ENCODE measurements at places on chromosomes 12 and 14.
A peak's percentile ranks its signal among the peaks of the same experiment; 100 is the strongest.

- no peak for DNase-seq
These were observed 23.8 kb upstream of the PWP1 start for GRCh38 chr12:107661830-107662229.

DNA sequence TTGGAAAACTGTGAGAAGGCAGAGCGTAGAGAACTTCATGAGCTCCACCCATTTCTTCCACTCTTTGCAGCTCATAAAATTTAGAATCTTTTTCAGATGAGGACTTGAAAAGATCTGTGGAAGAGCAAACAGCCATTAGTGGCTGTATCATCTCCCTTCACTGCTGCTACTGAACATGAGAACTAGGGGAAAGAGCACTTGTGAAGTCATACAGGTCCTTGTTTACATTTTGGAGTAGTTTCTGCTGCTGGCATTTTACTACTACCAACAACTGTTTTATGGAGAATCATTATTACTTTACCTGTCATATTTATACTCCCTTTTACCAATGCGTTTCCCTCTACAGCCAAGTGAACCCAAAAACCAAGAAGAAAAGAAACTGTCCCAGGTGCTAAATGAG lies 41.0 kb downstream of the RPGRIP1 start:
- DNase-seq = no peak

GRCh38 chr12:57611827-57612710 lies 834 bp downstream of the ARHGEF25 start:
- DNase-seq = no peak

DNA sequence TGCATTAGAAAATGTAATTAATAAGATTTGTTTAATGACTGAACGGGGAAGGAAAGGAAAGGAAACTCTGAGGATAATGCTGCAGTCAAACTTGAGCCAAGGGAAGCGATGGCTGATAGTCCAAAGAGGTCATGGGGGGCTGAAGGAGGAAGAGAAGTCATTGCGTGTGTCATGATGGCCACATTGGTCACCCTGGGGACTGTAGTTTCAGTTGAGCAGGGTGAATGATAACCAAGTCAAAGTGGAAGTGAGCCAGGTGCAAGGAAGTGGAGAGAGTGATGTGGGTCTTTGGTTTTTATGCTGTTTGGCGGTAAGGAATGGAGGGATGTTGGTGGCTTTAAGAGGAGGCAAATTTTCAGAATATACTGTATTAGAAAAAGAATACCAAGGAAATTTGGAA lies 21.6 kb downstream of the C12orf75 start:
- no peak for DNase-seq

DNA sequence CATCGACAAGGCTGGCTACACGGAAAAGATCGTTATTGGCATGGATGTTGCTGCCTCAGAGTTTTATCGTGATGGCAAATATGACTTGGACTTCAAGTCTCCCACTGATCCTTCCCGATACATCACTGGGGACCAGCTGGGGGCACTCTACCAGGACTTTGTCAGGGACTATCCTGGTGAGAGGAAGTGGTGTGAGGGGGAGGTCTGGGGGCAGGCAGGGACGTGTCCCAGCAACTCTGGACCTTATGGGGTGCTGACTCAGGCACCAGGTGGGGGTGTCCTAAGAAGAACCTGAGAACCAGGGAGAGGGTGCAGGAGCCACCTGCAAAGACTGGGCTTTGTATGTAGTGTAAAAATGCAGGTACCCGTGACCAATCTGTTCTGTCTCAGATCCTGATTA lies 5.2 kb downstream of the ENO2 start:
- DNase-seq = no peak

DNA sequence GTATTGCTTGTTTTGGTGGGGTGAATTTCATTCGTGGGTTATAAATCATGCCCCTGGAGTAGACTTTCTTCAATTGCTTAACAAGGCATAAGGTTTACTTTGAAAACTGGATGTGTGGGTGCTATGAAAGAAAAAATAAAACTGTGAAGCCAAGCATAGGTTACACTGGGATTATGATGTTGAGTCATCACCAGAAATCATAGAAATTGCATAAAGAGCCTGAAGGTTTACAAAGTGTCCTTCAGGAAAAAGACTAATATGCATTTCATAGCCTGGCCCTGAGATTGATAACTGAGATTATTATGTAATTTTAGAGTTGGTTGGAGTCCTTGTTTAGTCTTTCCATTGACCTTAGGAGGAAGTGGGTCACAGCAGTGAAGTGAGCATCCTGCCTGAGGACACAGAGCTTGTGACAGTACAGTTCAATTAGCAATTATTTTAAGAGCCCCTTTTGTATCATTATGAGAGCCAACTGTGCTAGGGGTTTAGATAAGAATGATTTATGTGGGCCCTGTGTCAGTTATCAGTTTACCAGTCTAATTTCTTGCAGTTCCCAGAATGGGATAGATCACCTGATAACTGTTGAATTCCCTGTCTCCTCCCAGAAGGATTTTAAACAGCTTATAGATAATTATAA lies 13.6 kb downstream of the LRRK2 start:
- no peak for DNase-seq

DNA sequence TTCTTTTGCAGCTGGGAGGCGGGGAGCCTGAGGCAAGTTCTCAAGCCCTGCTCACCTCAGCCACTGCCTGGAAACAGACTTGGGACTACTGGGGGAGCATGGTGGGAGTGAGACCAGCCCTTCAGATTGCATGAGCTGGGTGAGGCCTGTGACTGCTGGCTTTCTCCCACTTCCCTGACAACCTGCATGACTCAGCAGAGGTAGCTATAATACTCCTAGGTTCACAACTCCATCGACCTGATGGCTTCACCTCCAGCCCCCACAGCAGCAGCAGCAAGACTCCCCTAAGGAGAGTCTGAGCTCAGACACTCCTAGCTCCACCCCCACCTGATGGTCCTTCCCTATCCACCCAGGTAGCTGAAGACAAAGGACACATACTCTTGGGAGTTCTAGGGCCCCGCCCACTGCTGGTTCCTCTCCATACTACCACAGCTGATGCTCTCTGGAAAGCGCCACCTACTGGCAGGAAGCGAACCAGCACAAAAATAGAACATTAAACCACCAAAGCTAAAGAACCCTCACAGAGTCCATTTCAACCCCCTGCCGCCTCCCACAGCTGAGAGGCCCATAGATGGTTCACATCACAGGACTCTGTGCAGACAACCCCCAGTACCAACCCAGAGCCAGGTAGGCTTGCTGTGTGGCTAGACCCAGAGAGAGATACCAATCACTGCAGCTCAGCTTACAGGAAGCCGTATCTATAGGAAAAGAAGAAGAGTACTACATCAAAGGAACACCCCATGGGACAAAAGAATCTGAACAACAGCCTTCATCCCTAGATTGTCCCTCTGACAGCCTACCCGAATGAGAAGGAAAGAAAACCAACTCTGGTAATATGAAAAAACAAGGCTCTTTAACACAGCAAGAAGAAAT lies 68.7 kb downstream of the RPAP3 start:
- DNase-seq = peak; percentile 8

DNA sequence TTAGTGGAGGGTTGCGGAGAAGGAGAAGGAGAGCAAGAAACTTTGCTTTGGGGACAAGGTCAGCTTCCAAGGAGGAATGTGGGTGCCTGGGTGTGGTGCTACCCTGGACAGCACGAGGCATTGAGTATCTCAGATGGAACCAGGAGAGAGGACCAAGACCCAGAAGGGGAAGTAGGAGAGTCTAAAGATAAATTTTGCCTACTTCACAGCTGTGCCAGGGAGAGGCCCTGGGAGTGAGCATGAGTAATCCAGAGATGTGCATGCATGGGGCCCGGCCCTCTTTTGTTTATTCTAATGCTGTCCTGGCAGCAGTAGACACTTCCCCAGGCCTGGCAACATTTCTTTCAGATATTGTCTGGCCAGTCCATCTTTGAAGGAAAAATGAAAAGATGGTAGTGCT lies 49.5 kb upstream of the GNPNAT1 start:
- peak; percentile 8 for DNase-seq

GRCh38 chr12:19287302-19287701 lies 152.0 kb upstream of the AEBP2 start:
- DNase-seq = no peak

GRCh38 chr14:89652352-89652751 lies 235.3 kb upstream of the FOXN3 start:
- no peak for DNase-seq

- no peak for DNase-seq
These were observed 11.0 kb downstream of the OR6S1 start for GRCh38 chr14:20630340-20631022.

DNA sequence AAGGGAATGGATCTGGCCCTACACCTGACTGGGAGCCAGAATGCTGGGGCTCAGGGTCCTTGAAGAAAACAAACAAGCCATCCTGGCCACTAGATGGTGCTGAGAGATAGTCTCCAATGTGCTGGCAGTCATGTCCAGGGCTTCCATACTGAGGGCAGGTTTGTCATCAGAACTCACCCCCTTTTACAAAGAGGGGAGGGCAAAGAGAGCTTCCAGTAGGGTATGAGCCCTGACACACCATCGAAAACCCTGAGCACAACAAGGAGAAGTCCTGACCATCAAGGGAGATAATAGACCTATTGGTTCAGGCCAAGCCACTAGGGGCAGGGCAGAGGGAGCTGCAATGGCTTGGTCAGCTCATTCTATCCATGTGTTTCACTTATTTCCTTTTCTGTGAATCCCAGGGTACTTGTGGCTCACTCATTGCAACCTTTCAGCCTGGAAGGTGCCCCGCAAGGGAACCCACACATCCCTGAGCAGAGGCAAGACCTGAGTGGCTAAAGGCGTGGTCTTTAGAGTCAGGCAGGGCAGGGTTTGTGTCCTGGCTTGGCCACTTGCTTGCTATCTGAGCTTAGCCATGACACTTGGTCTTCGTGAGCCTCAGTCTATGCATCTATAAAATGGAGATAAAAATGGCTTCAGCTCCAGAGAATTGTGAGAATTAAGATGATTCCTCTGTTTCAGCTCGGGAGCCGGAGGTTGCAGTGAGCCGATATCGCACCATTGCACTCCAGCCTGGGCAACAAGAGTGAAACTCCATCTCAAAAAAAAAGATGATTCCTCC lies 6.2 kb upstream of the PLEKHH1 start:
- DNase-seq = peak; percentile 44

DNA sequence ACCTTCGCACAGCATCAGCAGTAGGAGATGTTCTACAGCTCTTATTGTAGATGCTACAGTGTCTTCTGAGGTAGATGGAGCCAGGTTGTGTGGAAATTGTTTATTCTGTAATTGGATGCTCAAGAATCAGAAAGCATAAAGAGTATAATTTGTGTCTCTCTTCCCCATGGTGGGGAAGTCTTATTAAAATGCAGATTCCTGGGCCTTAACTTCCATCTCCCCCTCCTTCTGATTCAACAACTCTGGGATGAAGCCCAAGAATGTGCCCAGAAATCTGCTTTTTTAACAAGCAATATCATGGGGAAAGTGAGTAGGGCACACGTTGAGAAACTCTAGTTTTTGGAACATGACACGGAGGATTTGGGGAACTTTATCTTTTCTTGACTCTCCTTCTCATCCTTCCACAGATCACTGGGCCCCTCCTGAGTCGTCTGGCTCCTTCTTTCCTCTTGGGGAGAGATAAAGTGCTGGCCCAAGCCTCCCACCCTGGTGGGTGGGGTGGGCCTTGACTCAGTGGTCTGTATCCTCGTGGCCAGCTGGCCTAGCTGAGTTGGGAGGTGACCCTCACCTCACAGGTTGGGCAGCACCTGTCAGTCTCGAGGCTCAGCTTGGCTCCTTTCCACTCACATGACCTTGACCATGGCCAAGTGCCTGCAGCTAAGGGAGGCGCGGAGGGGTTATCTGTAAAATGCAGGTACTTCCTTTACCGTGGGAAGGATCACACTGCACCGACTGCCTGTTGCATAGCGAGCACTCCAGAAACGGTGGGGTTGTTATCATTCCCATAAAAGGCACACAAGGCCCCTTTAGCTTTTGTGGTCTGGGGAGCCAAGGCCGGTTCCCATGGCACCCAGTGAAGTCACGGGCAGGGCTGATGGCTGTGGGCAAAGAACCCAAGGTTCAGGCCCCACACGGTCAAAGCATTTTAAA lies 141.9 kb downstream of the CHST11 start:
- no peak for DNase-seq

DNA sequence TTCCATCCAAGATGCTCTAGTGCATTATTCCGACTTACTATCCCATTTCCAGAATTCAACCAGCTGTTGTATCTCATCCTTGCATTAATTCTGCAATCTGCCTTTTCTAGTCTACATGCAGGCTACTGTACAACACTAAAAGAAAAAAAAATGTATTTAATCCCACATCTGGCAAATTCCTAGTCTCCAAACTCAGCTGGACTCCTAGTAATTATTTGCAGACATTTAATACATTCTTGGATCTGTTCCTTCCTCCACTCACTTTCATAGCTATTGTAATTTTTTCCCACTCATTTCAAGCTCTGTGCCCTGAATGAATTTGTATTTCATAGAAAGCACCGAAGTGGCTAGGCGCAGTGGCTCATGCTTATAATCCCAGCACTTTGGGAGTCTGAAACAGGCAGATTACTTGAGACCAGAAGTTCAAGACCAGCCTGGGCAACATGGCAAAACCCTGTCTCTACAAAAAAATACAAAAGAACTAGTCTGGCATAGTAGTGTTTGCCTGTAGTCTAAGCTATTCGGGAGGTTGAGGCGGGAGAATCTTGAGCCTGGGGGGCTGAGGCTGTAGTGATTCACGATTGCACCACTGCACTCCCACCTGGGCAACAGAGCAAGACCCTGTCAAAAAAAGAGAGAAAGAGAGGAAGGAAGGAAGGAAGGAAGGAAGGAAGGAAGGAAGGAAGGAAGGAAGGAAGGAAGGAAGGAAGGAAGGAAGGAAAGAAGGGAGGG lies 39.5 kb upstream of the YAF2 start:
- no peak for DNase-seq

- DNase-seq = no peak
These were observed 39.5 kb downstream of the C14orf132 start for GRCh38 chr14:96078625-96079016.

DNA sequence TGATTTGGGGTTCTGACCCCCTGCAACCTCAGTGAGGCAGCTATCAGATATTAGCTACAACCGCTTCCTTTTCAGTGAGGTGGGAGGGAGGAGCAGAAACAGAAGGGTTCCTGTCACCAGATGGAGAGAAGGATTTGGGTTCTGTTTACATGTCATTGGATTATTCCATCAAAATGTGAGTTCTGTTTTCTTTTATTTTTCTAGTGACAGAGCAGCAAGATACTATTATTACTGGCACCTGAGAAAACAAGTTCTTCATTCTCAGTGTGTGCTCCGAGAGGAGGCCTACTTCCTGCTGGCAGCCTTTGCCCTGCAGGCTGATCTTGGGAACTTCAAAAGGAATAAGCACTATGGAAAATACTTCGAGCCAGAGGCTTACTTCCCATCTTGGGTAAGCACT lies 52.8 kb downstream of the FRMD6 start:
- DNase-seq = no peak

Measured in CD14-positive monocyte (primary cell).